ENCODE measurements at places on chromosomes 7 and 10.

- peak; percentile 13 for DNase-seq
Observed at GRCh38 chr10:6382081-6382480, 179.3 kb downstream of the PFKFB3 start.

DNA sequence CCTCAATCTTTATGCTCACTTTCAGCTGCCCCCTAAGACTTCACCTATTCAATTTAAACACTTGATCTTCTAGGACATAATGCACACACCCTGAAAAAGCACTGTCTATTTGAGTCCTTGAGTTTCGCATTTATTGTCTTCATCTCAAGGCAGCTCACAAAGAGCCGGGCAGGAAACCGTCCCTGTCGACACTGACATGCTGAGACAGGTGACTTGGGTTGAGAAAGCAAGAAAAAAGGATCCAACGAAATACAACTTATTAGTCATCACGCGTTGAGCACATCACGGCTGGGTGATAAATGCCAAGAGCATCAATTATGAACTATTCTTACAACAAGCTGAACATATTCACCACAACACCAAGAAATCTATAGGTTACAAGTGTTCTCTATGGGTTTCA, 91.1 kb downstream of the CALN1 start:
- DNase-seq = no peak

- DNase-seq = no peak
Observed at GRCh38 chr7:964401-965231, 10.1 kb upstream of the ADAP1 start.

GRCh38 chr7:102129636-102130370, 156.9 kb upstream of the SH2B2 start:
- DNase-seq = no peak

GRCh38 chr10:47421057-47421952, 37.2 kb upstream of the ZNF488 start:
- no peak for DNase-seq

DNA sequence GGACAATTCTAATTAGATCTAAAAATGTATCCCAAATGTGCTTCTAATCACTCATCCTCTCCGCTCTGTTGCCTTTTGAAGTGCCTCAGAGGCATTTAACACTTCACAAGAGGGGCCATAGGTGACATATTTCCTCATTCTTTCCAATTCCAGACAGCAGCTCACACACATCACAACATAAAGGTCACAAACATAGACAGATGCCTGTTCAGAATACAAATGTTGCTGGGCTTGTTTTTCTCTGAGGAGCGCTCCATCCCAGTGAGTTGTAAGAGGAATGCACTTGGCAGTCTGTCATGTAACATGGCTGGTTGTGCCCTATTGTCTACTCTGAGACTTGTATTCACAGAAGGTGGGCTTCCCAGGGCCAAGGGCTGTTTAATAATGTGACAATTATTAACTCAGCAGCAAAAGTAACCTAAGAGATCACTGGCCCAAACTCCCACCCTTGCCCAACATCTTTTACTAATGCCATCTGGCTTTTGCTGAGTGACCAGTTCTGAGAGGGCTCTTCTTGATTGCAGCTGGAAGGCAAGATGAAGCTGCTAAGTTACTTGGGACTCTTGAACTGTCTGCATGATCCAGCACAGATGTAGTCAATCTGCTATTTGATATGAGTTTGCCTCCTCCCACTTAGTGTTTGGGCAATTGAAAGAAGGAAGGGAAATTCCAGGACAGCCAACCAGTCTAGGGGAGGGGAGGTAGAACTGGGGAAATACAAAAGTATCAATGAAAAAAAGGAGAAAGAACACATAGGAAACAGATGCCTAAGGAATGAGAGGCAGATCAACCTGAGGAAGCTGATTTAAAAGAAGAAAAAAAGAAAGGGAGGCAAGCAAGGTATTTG, 13.6 kb downstream of the PON2 start:
- DNase-seq = no peak

DNA sequence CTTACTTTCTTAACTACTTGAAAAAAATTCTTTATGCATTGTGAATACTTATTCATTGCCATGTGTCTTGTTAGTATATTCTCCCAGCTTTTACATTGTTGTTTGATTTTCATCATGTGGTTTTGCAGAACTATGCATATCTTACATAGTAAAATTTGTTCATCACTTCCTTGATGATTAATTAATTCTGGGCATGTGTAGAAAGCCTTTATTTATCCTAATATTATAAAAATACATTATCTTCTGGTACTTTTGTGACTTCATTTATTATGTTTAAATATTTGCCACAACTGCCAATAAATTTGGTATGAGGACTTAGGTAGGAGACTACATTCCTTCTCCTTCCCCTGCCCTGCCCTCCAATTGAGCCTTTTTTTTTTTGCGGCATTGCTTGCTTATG, 166.0 kb upstream of the ZNF32 start:
- DNase-seq = no peak

GRCh38 chr10:125491381-125491780, 191.6 kb downstream of the TEX36 start:
- no peak for DNase-seq

DNA sequence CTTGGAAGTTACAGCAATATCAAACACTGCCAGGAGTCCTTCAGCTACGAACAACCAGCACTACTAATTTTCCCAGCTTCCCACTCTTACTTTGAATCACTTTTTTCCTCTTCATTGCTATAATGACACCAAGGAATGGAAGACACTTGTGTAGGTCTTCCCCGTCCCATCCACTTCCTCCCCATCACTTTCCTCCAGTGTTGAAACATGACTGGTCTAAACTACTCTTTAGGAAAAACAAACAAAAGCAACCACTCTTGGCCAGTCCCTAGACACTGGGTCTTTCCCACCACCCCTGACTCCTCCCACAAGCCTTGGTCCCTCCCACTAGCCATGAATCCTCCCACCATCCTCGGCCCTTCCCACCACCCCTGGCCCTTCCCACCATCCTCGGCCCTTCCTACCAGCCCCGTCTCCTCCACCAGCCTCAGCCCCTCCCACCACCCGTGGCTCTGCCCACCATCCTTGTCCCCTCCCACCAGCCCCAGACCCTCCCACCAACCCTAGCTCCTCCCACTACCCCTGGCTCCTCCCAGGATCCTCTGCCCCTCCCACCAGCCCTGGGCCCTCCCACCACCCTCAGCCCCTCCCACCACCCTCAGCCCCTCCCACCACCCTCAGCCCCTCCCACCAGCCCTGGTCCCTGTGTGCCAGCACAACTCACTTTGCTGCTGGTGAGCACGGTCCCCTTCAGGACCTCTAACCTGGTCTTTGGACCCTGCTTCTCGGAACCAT, 68.5 kb downstream of the CXCL12 start:
- DNase-seq = peak; percentile 14

- DNase-seq = no peak
Observed at GRCh38 chr10:33009244-33010131, 51.5 kb upstream of the ITGB1 start.

- DNase-seq = no peak
Observed at GRCh38 chr10:20007426-20007825, 191.2 kb downstream of the PLXDC2 start.

DNA sequence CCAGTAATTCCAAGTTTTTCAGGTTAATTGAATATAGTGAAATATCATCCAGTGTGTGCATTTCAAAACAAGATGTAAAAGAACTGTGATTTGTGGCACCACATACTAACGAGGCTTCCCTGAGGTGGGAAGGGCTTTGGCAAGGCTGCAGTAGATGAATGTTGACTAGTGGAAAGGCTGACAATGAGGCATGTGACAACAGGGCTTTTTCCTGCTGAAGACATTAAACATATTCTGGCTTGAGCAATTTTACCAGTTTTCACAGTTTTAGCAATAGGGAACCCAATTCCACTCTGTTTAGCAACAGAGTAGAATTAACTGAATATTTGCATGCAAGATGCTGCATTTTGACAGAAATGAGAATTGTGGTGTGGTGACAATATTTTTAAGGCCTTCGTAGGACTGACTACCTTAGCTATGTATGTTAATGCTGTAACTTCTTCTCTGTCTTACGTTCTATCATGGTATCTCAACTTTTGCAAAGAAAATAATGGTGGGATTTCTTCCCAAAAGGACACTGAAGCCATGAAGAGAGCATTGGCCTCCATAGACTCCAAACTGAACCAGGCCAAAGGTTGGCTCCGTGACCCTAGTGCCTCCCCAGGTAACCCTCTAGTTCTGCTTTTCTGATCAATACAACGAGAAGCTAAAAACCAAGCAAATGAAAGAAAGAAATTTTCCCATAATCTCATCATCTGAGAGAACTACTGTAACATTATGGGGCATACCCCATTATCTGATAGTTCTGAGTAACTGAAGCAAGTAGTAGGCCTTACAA, 68.5 kb downstream of the AP3M1 start:
- DNase-seq = no peak

DNA sequence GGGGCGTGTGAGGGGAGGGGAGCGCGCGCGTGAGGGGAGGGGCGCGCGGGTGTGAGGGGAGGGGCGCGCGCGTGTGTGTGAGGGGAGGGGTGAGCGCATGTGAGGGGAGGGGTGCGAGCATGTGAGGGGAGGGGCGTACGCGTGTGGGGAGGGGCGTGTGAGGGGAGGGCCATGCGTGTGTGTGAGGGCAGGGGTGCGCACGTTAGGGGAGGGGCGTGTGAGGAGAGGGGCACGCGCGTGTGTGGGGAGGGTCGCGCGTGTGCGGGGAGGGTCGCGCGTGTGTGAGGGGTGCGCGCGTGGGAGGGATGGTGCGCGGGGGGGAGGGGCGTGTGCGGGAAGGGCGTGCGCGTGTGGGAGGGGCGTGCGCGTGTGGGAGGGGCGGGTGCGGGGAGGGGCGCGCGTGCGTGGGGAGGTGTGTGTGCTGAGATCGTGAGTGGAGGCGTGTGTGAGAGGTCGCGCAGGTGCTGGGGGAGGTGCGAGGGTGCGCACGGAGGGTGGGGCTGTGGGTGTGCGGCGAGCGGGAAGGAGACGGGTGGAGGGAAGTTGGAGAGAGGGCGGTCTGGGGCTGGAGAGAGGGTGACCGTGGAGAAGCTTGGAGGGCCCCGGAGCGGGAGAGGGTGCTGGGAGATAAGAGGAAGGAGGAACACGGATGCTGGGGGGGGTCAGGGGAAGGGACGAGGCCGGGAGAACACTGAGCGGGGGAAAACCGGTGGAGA, 19.7 kb downstream of the MXI1 start:
- DNase-seq = peak; percentile 85

GRCh38 chr7:134355927-134356326, 39.2 kb upstream of the SLC35B4 start:
- DNase-seq = no peak

- DNase-seq = no peak
Observed at GRCh38 chr10:72663971-72664370, 28.0 kb upstream of the MCU start.

- DNase-seq = no peak
Observed at GRCh38 chr10:119211176-119211575, 3.8 kb downstream of the GRK5 start.

DNA sequence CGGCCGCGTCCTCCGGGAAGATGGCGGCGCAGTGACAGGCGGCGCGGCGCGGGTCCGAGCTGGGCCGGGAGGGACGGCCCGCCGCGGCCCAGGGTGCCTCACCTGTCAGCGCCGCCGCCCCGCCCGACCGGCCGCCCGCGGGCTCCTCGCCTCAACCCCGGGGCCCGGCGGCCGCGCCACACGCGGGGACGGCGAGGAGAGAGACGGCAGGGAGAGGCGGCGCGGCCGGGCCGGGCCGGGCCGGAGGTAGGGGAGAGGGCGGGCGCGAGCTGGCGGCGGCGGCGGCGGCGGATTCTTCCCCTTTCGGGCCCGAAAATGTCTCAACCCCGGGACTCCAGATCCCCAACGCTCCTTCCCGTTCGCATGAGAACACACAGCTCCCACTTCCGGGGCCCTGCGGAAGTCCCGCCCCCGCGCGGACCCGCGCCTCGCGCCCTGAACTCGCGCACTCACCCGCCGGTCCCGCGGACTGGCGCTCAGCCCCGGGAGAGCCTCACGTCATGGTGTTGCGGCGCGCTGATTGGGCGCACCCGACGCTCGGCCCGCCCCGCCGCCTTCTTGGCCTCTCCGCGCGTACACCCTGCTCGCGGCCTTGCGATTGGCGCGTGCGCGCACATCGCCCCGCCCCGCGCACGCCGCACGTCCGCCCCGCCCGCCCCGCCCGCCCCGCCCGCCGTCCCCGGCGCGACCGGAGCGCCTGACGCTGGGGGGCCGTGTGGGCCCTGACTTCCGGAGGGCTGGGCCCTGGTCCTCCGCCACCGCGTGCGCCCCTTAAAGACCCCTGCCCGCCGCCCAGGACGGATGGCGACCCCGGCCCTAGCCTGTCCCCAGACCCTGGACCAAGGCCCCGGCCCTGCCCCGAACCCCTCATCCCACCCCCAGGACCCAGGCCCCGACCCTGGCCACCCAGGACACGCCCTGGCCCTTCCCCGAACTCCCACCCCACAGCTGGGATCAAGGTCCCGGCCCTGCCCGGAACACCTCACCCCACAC, at the start of gene LARP4B:
Gene LARP4B, minus strand, starts transcription at position 380 of the 993 bp plus-strand sequence. CDS start 45,984 bp downstream, outside the sequence.
- peak; percentile 97 for DNase-seq

DNA sequence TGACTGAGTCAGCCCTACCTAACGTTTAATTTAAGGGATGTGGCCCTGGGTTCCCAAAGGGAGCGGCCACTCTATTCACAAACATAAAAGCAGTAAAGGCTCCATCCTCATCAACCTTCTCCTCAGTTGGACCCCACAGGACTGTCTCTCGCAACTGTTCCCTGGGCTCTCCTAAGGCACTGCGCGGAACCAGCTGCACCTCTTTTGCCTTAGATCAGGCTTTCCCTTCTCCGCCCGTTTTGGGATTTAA, 689 bp upstream of the GTPBP4 start:
- DNase-seq = no peak

- DNase-seq = peak; percentile 72
Observed at GRCh38 chr7:101743241-101743994, 74.0 kb upstream of the CUX1 start.

DNA sequence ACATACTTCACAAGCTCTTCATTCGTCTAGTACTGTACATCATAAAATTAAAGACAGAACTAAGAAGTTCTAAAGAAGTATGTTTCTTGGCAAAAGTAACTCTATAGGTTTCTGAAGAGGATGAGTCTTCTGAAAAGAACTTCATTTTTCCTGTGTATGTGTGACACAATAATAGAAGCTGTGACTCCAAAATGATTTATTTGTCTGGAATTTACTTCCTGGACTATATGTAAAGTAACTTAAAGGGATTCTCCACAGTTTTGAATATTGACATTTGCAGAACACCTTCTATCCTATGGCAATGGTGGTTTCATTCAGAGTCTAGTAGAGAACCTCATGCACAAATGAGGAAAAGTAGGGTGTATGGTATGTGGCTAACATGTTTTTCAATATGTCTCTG, 19.8 kb upstream of the CLDN12 start:
- no peak for DNase-seq

DNA sequence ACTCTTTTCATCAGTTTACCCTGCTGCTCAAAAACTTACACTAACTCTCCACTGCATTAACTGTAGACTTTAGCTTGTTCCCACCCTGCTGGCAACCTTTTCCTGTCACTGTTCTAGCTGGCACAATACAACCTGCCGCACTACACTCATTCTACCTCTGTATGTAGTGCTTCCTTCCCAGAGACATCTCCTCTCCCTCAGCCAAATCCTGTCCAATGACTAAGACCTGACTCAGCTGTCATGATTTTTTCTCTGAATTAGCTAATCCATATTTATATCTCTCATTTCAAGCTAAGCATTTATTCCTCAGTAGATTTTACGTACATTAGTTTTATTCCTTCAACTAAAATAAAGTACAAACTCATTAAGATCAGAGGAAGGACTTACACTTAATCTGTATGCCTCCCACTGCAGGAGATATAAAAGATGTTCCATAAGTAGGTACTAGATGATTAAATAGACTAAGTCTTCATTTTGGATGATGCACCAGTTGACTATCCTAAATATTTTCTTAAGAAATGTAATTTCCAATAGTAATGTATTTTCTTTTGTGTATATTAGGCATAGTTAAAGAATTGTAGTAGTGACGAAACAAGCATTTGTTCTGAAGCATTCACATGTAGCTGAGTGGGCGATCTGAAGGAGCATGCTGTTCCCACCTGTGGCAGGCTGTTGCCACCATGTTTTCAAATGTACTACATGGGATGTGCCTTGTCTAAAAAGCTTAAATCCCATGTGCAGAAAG, 189.1 kb downstream of the SKAP2 start:
- no peak for DNase-seq

All from CD4-positive, alpha-beta T cell treated with Interleukin-21 for 1 hour (primary cell).